Pons (tissue), 1 donor: ENCODE measurements at places on chromosomes 2 and 18.

DNA sequence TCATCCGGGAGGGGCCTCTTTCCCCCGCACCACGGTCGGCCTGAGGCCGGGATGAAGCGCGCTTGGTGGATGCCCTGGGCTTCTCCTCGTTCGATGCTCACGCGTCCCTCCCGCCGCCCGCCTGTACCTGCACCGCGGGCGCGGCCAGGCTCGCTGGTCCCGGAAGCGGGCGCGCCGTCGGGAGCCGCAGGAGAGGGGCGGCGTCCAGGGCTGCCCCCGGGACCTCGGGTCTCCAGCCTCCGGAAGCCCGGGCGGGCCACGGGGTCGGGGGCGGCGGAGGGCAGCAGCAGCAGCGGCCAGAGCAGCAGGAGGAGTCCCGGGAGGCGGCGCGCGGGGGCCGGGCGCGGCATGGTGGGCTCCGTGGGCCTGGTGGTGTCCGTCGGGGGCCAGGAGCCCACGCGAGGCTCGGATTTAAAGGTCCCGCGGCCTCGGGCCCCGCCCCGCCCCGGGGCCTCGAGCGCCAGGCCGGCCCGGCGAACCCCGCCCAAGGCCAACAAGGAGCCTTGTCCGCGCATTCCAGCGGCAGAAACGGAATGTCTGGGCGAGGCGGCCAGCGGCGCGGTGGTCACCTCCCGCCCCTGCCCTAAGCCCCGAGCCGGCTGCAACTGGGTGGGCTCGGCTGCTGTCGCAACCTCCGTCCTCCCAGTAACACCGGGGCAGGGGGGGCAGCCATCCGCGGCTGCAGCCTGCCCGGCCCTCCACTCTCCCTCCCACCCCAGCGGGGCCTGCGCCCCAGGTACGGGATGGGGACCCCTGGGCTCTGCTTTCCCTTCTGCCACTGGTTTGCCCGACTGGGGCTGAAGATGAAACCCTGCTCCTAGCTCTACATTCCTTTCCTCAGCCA lies at the start of gene MATN3:
MATN3 (minus strand) TSS at position 387 of the 844 bp plus-strand sequence; CDS start at position 350, 37 bp downstream.
- no peak for DNase-seq

- DNase-seq, result no peak
Measured at GRCh38 chr18:9694174-9694573, 13.9 kb upstream of the RAB31 start.

DNA sequence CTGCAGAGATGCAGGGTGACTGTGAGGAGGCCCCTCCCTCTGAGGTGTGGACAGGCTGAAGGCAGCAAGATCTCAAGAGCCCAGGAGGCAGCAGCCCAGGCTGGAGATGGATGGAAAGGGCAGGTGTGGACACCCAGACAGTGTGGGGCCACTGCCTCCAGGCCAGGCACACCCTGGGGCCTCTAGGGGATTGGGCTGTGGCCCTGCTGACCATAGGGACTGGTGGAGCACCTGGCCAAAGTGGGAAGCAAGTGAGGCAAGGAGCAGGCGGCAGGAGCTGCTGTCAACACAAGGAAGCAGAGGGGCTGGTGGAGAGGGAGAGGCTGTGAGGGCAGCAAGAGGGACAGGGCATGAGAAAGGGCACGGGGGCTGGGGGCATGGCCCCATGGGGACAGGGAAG lies 10.8 kb downstream of the SNED1 start:
- no peak for DNase-seq

DNA sequence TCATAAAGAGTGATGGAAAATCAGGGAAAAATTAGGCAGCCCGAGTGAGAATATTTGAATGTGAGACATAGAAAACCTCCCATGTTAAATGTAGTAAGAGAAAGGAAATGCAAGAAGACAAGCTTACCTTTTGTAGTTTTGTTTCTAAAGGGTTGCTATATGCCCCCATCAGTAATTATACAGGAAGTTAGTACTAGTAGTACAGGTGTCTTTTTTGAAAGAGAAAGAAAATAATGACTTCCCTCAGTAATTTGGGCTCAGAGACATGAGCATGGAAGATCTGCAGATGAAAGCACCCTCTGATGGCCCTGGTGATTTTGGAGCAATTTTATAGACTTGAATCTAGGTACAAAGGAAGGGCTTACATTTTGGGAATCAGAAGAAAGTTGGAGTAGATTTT lies 80.8 kb downstream of the RHBDD1 start:
- no peak for DNase-seq

DNA sequence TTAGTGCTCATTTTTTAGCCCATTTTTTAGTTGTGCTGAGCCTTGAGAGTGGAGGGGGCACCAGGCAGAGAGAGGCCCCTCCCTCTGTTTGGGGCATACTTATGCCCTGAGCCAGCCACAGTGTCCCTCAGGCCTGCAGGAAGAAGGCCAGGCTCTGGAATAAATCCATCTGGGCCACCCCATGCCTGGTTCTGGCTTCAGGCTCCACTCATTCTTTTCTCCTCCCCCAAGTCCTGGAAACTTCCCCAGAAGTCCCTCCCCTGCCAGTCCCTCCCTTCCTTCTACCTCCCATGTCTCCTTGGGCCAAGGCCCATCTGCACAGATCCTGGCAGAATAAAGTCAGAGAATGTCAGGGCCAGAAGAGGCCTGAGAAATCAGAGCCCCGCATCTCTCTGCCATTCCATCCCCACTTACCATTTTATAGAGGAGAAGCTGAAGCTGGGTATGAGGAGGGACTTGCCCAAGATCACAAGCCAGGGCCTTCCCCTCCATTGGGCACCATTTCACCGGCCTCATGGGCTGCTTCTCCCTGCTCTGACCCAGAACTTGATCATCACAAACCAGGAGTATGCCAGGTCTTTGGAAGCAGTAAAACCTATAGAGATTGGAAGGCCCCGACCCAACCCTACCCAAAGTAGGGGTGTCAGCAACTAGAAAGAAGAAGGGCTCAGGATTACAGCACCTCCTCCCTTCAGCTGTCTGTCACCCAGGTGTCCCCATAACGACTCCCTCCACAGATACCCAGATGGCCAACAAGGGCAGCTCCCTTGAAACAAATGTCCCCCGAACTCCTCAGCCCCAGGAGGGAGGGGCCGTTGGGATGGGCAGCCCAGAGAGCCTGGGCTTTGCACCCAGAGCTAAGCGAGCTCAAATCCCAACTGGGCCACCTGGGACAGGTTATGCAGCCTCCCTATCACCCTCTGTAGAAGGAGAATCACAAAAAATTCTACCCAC lies 108.4 kb downstream of the POLR1A start:
- peak; percentile 69 for DNase-seq

GRCh38 chr2:143294068-143294467 lies 164.8 kb downstream of the ARHGAP15 start:
- no peak for DNase-seq

GRCh38 chr18:51235009-51235789 lies 37.7 kb upstream of the MEX3C start:
- no peak for DNase-seq

GRCh38 chr18:73235491-73235890 lies 367.7 kb upstream of the NETO1 start:
- no peak for DNase-seq

DNA sequence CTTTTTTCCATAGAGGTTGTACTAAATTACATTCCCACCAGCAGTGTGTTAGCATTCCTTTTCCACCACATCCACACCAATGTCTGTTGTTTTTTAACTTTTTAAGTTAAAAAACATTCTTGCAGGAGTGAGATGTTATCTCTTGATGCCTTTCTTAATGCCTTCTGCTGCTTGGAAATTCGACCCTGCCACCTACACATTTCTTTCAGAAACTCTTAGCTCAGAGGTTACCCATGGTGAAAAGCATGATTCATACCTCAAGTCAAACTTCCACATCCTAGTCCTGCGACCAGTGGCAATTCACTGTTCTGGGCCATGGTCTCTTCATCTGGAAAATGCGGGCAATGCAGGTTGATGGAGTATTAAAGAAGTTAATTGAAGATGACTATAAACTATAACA lies 12.7 kb upstream of the HNMT start:
- no peak for DNase-seq

DNA sequence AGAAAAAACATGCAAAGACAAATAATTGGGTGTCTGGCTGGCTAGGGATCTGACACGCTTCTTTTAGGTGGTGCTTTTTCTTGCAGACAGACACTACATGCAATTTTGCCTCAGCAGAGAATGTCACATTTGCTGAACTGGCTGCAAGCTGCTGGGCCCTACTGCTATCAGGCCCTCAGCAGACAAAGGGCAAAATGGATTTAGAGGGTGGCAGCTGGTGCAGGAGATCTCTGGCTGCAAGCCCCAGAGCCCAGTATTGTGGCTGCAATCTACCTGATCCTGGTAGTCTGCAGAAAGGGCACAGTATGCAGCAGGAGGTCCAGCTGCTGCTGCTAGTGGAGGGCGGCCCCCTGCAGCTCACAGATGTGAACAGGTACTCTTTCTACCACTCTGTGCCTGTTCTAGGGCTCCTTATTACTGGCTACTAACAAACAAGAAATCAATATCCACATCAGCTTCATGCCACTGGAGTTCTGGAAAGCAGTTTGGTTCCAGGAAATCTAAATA lies 796.7 kb upstream of the CELF4 start:
- no peak for DNase-seq

DNA sequence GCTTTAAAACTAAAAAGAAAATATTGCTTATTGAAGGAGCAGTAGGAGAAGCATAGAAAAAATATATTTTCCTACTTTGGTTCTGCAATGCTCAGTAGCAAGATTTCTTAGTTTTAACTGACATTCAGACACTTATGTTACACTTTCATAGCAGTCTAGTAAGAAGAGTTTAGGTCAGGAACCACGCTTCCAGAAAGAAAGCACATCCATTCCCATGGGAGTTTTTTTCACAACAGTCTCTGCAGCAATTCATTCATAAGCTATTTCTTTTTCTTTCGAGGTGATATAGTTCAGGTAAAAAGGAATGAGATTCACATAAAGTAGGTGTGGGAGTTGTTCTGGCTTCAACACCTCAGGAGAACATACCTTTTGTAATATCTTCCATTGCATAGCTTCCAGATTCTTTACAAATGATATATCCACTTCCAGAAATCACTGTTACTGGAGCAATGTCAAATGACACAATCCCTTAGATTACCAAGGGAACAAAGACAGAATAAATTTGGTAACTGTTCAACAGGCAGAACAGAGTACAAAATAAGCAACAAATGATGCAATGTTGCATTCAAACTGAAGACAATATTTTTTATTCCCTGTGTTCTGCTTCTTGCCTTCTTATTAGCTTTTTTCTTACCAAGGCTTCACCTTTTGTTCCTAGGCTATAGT lies 95.2 kb upstream of the GULP1 start:
- DNase-seq, result no peak

DNA sequence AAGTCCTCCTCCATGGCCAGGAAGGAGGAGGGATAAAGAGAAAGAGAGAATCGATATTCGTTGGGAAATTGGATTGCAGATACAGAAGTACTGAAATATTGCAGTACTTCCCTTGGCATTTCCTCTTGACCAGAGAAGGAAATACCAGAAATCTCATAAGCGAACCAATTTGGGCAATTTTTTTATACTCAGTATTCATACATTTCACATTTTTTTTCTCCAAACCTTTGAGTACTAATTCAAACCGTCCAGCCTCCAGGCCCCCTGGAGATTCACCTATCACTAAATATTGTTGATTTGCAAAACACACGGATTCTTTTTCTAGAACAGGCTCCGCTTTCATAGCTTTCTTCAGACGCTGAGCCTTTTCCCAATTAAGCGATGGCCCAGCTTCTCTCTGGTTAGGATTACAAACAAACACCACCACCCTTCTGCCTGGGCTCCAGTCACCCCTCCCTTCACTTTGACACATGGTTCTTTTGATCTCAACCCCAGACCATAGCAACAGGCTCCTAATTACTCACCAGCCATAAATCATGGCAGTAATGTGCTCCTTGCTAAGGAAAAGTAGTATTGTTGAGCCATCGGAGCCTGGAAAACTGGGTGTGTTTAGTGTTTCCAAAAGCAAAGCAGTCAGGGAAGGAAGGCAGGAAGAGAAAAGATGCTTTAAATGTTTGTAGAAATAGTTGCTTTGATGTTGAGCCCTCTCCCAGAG lies 138.4 kb upstream of the CCDC68 start:
- DNase-seq, result no peak

DNA sequence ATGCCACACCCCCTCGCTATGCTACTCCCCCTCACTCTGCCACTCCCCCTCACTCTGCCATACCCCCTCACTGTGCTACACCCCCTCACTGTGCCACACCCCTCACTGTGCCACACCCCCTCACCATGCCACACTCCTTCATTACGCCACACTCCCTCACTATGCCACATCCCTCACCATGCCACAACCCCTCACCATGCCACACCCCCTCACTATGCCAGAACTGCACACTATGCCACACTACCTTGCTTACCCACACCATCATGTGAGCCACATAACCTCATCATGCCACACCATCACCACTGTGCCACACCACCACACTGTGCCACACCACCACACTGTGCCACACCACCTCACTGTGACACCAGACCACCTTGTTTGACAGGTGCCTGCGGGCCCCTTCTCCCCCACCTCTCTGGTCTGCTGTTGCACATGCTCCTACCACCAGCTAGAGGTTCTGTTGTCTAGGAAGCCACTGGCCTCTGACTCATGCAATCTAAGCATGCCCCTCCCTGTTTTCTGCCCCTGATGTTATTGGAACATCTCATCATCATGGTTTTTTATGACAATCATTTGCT lies 22.0 kb downstream of the MARCHF4 start:
- DNase-seq, result no peak

DNA sequence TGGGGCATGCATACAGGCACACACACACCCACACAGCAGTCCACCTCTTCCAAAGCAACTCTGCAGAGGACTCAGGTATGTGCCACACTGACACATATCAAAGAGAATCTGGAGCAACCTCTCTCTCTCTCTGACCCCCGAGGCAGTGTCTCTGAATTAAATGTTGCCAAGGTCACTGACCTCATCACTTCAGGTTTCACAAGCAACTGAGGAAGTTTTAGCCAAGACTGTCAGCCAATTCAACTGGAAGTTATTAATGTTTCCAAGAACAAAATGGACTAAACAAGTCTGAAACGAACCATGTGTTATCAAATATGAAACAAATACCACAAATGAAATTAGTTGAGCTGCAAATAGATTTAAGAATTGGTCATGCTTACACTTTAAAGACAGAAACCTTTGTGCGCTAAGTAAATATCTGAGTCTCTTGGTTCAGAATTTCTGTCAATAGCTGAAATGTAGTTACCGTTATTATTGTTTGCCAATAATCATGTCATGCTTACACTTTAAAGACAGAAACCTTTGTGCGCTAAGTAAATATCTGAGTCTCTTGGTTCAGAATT lies 86.1 kb downstream of the SLC25A12 start:
- no peak for DNase-seq

DNA sequence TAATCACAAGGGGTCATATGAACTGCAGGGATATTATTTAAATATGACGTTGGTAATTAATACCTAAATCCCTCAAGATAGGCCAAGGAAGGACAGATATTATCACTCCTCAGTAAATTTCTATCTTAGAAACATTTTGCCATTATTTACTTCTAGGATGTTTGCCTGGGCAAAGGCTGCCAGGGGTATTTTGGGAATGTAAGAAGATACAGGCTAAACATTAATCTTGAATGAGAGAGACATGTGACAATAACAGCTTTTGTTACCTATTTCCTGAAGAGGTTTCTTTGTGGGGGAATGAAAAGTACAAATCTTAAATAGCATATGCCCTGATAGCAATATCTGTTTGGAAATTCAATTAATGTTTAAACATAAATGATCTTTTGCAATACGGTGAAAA lies 756 bp upstream of the CCDC195 start:
- no peak for DNase-seq
